Dermis microvascular lymphatic vessel endothelial cell (primary cell): ENCODE measurements at places on chromosomes 16 and 17. TPM values are rescaled to one million over a fixed set of nuclear protein-coding genes. Genes with fewer than 3 reads are reported as not detected.
A peak's percentile ranks its signal among the peaks of the same experiment; 100 is the strongest.

SDR42E1 gene
- total RNA-seq, result 1.3 and 4.4 TPM in 2 replicates

RCVRN gene
- total RNA-seq, result not detected in 2 replicates

ZNF423 gene
- 3.9 and 7.7 TPM in 2 replicates for total RNA-seq

TEKT5 gene
- not detected in 2 replicates for total RNA-seq

SLC25A19 gene
- 6.2 and 6.6 TPM in 2 replicates for total RNA-seq

NPIPA8 gene
- not detected in 2 replicates for total RNA-seq

SMPD3 gene
- under 0.01 TPM in 2 replicates for total RNA-seq

ADGRG1 gene
- 11.5 and 15.3 TPM in 2 replicates for total RNA-seq

PLEKHG4 gene
- total RNA-seq, result 9.2 and 11.6 TPM in 2 replicates

- no peak for DNase-seq
Observed at GRCh38 chr17:43595466-43595865, 49.3 kb upstream of the ETV4 start.

GRCh38 chr17:50432125-50432762, 6.2 kb downstream of the ACSF2 start:
- DNase-seq, result no peak

GRCh38 chr17:72318131-72318530, 197.3 kb downstream of the SOX9 start:
- DNase-seq, result no peak

- DNase-seq, result no peak
Observed at GRCh38 chr16:28837672-28838557, 8.2 kb downstream of the TUFM start.

- DNase-seq, result peak; percentile 57
Observed at GRCh38 chr17:12789481-12790248, at the start of gene ARHGAP44. ARHGAP44 (plus strand) TSS chr17:12789498; CDS start chr17:12789839, 341 bp downstream.

DNA sequence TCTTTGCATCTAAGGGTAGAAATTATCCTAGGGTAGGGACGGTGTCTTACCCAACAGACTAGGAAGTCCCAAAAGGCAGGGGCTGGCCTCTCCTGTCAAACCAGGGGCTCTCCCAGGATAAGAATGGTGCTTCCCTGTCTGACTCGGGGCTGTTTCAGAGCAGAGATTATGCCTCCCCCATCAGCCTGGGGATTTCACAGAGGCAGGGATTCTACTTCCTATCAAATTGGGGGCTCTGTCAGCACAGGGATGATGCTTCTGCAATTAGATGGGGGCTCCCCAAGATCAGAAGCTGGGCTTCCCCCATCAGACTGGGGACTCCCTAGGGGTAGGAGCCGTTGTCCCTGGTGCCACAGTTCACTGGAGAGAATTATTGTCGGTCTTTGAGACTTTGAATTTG, 2.3 kb downstream of the NXPH3 start:
- DNase-seq, result no peak

GRCh38 chr16:28276301-28276700, 16.0 kb upstream of the SBK1 start:
- no peak for DNase-seq

- no peak for DNase-seq
Observed at GRCh38 chr16:31711344-31711845, 162.2 kb upstream of the ZNF267 start.

DNA sequence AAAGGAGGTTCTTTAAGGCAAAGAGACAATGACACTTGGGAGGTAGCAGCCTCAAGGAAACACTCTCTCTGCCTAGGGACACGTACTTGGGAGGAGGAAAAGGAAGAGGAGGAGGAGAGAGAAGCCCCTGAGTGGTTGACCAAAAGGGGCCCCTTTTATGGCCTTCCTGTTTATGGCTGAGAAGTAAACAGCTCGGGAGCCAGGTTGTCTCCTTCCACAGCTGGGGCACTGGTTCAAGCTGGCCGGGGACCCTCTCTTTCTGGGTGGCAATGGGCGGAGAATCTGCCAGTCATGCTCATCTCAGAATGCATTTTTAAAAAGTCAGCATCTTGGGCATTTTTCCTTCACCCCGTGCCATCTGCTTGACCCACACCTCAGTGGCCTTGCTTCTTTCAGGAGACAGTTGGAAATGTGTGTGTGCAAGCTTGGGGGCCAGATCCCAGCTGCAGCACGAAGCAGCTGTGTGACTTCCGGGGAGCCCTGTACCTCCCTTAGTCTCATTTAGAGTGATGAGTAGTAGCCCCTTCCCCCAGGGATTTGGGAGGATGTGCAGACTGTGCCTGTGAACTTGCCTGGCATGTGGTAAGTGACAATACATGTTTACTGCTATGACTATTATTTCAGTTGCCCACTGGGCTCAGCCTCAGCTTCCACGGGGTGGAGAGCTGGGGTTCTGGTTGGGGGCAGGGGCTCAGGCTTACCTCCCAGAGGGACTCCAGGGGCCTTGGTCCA, 33.8 kb upstream of the SALL1 start:
- DNase-seq, result no peak

GRCh38 chr16:11913425-11914079, 2.2 kb downstream of the GSPT1 start:
- no peak for DNase-seq

GRCh38 chr17:80956321-80957190, 35.1 kb upstream of the CHMP6 start:
- DNase-seq, result no peak

- DNase-seq, result no peak
Observed at GRCh38 chr16:9845661-9846361, 336.4 kb downstream of the GRIN2A start.

- DNase-seq, result no peak
Observed at GRCh38 chr17:57778306-57778705, 33.2 kb upstream of the CCDC182 start.

GRCh38 chr17:78127888-78128550, 536 bp downstream of the TMC6 start:
- no peak for DNase-seq

DNA sequence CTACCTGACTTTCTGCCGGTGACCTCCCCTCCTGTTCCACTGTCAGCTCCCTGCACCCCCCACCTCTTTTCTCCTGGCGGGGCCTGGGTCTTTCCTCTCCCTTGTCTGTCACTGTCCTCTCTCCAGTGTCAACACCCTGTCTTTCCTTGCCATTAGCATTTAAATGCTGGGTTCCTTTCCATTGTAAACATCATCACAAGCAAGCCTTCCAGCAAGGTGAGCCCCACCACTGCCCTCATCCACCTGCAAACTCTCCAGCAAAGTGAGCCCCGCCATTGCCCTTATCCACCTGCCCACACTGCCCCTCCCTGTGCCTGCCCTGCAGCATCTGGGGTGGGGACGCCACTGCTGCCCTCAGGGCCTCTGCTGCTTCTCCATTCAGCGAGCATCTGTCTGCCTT, 195.0 kb downstream of the ENGASE start:
- DNase-seq, result no peak

- DNase-seq, result no peak
Observed at GRCh38 chr16:31380201-31380600, 12.9 kb upstream of the ITGAD start.

DNA sequence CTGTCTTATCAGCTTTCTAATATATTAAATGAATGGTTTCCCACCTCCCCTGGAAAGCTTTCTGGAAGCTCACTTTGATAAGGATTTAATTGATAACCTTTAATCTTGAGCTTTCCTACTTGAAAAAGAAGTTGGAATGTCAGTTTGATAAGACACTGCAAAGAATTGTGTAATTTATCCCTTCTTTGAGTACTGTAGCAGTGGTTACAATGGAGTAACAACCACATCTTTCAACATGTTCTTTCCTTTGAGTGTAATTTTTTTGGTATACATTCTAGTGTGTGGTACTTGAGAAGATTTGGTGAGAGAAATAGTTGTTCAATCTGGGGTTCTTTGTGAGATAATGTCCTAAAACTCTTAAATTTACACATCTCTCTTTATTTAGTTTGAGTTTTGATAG, 43.4 kb downstream of the CPD start:
- DNase-seq, result no peak

GRCh38 chr16:21702276-21702675, 38.5 kb downstream of the OTOA start:
- no peak for DNase-seq

GRCh38 chr16:5002699-5003143, 31.0 kb downstream of the NAGPA start:
- no peak for DNase-seq

DNA sequence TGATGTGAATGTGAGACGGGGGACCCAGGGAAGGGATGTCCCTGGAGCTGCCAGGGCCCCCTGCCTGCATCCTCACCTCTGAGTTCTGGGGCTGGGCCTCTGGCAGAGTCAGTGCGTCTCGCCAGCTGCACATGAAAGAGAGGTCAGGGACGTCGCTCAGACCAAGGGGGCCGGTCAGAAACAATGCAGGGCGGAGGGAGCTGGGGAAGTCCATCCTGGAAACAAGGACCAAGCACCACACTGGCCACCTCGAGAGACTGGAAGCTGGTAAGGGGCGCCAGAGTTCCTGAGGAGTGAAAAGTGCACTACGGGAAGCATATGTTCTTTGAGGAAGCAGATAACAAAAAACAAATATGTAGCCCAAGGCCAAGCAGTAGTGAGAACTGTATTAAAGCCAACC, 2.1 kb downstream of the TAF1C start:
- no peak for DNase-seq

DNA sequence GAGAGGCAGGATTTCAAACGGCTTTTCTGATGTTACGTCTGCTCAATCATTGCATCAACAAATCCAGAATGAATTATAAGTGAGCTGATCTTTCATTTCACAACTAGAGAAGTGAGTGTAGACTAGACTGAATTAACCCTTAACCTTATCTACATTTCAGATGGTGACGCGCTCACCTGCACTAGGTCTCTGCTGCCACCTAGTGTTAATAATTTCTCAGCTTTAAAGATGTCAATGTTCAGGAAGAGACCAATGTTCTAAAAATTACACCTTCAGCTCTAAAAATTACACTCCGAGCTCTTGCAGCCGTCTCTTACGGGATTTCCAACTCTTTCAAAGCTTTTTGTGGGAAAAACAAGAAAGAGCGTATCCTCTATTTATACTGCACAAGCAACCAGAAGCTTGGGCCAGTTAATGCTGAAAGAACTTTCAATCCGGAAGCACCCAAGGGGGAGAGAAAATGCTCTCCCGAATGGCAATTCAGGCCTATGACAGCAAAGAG, 88.2 kb upstream of the FA2H start:
- DNase-seq, result peak; percentile 26

GRCh38 chr16:87342504-87342903, 25.3 kb upstream of the C16orf95 start:
- no peak for DNase-seq

DNA sequence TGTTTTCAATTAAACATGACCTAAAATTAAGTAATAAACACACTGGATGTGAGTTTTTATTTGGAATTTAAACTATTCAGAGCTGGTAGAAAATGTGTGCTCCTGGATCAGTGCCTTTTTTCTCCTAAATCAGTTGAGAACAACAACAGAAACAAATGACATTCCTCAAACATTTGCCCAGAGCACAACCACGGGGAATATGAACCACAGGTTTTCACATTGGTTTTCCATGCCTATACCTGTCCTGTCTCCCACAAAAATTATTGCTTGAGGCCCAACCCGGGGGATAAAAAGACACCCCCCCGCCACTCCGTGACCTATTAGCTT, 6.8 kb downstream of the HSBP1 start:
- no peak for DNase-seq

DNA sequence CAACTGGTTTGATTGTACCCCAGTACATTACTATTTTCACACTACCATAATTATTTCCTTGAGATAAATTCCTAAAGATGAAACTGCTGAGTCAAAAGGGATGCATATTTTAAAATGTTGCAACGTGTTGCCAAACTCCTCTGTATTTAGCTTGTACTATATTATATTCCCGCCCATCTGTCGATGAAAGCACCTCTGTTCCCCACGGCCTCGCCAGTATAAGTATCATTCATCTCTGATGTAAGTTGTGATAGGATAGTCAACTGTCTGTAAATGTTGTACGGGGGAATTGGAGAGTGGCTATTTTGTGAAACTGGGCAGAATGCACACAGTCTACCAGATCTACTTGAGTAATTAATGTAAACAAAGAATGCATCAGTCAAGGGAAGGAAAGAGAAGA, 47.7 kb upstream of the TNRC6A start:
- DNase-seq, result no peak

DNA sequence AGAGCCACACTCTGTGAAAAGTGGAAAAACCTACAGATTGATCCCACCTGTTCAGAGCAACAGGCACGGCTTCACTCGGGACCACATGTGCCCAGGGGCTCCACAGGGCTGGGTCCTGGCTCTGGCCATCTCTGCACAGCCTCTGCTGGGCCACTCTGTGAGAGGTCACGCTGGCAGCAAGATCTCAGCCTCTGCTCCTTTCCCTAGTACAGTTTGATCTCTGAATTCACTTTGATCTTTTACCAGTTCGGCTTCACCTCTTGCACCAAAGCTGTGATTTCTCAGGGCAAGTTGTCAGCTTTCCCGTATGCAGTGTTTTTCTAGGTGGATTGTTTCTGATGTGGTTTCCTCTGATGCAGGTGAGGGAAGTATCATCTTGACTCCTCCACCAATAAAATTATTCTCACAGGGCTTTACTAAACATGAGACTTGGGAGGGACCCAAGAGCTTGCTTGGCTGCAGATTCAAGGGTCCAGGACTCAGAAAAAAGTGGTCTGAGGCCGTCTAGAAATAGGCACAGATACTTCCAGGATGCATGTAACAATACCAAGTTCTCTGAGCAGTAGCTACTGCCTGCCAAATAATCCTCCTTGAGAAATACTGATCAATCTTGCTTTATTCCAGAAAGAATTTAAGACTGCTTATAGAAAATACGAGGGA, 24.0 kb upstream of the ALDH3A1 start:
- DNase-seq, result no peak

- DNase-seq, result no peak
Observed at GRCh38 chr16:70453892-70454221, 538 bp upstream of the FCSK start.

DNA sequence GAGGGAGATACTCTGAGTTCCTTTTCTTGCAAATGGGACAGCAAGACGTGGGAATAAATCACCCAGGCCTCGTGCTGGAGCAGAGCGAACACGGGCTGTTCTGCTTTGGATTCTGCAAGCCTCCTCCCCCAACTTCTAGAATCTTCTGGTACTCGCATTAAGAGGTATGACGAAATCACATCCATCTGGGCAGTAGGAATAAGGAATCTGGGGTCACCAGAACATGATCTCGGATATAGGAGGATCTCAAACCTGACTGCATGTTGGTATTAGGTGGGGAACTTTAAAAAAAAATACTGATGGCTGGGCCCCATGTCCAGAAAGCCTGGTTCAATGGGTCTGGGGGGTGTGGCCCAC, 49.8 kb upstream of the USP7 start:
- DNase-seq, result no peak

DNA sequence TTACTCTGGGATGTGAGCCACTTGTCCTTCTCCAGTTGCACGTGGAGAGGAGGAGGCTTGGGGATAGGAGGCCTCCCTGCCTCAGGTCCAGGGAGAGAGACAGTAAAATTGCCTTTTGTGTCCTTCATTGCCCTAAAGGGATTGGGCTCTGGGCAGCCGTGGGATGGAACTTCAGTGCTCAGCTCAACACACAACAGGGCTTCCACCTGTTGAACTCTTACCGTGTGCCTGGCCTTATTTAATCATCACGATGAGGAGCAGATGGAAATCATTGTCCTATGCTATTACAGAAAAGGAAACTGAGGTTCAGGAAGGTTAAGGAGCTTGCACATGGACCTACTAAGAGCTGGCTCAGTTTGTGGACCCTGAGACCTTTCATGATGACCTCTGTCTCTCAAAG, 92.4 kb upstream of the CDC42EP4 start:
- DNase-seq, result no peak

GRCh38 chr16:10911267-10911666, 31.0 kb downstream of the DEXI start:
- DNase-seq, result no peak

- peak; percentile 27 for DNase-seq
Observed at GRCh38 chr16:67000384-67001351, 12.3 kb downstream of the CES4A start.

- no peak for DNase-seq
Observed at GRCh38 chr17:46788796-46789195, 29.7 kb downstream of the WNT3 start.

- DNase-seq, result no peak
Observed at GRCh38 chr16:84532855-84533486, 28.5 kb upstream of the MEAK7 start.
